ENCODE measurements at places on chromosomes 3 and 15.

DNA sequence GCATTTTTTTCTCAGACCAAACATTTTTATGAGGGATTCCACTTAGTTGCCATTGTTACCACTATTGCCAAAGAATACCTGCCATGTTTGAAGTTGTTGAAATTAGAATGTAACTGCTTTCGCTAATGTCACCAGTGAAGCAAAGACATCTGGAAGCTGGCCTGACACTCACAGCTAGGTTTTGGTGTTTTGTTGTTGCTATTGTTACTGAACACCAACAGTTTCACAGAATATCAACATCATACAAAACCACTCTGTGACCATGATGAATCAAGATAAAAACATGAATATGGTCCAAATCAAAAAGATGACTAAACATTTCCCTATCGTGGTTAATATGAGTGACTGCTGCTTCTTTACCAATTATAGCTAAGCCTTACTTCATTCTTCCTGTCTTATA is 6.9 kb upstream of the CFAP20DC start:
- DNase-seq: no peak

DNA sequence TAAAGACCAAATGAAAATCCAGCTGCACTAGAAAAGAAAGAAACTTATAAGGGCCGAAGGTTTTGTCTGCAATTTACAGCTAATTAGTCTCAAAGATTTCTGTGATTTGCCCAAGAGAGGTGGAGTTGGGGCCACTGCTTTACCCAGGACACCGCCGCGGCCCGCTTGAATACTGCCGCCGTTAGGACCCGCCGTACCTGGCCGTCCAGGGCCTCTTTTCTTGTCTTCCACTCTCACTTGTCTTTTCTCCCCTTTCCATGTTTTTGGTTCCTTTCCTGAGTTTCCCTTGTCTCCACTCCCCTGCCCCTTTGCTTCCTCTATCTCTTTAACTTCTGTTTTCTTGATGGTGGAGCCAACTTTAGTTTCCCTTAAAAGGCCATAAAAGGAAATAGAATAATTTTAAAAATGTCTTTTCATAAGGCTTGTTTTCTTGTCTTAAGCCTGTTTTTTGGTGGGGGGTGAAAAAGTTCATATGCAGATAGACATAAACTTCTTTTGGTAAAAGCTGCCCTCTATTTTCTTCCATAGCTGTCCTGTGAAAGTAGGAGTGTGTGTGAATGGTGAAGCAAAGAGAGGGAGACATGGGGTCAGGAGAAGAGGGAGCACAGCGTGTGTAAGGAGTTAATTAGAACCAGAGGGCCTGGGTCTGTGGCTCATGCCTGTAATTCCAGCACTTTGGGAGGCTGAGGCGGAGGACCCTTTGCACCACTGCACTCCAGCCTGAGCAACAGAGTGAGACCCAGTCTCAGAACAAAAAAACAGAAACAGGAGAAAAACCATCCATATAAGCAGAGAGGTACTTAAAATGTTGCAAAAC is 16.0 kb upstream of the CCNL1 start:
- DNase-seq: no peak

DNA sequence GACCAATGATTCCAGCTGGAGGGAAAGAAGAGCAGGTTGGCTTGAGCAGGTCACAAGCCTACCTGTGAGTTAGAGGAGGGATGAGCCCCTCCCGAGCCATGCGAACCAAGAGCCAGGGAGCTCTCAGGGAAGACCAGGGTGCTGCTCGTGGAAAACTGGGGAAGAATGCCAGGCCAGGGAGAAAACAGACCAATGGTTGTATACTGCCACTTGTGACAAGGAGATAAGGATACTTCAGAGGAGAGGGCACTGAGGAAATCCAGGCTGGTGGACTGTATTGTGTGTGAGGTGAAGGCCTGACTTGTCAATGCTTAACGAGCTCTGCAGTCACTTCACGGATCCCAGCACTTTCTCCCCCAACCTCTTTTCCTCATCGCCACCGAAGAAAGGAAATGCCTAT is 177.7 kb downstream of the SSR3 start:
- no peak for DNase-seq

GRCh38 chr3:17967111-17967510 is 224.7 kb upstream of the TBC1D5 start:
- DNase-seq: no peak

Data from SHP77 (cell line).